ENCODE measurements at places on chromosomes 5 and 9.

- no peak for DNase-seq
Measured at GRCh38 chr9:35656831-35657545, 831 bp downstream of the RMRP start.

DNA sequence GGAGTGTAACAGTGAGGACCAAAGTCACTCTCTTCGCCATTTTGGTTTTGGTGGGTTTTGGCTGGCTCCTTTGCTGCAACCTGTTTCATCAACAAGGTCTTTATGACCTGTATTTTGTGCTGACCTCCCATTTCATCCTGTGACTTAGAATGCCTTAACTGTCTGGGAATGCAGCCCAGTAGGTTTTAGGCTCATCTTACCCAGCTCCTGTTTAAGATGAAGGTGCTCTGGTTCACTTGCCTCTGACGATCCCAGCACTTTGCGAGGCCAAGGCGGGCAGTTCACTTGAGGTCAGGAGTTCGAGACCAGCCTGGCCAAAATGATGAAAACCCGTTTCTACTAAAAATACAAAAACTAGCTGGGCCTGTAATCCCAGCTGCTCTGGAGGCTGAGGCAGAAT, 1.8 kb upstream of the CKS2 start:
- DNase-seq: no peak

- peak; percentile 41 for DNase-seq
Measured at GRCh38 chr5:150544611-150545219, 36.8 kb downstream of the NDST1 start.

DNA sequence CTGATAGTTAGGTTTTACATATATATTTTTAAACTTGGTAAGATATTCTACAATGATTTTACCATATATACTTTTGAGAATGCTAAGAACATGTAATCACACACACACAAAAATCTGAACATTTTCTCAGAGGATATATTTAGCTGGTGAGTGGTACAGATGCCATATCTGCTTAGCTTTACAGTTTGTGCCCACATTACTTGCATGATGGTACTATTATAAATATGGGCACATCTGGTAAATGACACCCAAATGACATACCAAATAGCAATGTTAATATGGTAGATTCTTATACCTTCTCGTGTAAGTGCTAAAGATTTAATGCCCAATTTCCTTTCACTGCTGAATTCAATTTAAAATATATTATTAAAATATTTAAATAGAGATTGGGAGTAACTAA, 56.6 kb downstream of the LSM11 start:
- no peak for DNase-seq

GRCh38 chr5:179319741-179320281, 25.4 kb downstream of the ADAMTS2 start:
- DNase-seq: no peak

DNA sequence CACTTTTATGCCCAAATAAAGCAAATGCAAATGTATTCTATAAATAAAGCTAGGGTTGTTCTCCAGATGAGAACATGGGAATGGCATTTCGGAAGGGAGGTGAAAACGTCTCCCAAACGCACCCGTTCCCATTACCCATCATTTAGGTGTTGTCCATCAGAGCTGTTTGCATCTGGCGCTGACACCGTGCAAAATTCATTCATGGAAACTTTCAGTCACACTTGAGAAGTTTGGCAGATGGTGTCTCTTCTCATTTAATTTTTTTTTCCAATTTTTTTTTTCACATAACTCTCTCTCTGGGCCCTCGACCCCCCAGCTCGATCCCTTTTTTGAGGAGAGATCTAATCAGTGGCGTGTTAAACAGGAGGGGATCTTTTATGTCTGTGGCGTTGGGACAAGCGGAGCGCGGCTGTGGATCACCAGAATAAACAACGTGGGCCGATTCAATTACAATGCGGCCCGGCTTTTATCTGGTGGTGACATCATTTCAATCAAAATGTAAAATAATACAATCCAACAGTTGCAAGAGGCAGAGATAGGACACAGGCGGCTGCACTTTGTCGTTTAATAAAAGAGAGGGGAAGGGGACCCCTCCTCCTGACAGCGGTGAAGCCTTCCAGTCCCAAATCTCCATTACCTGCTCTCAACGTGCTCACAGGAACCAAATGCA, 246.1 kb upstream of the IRX4 start:
- no peak for DNase-seq

DNA sequence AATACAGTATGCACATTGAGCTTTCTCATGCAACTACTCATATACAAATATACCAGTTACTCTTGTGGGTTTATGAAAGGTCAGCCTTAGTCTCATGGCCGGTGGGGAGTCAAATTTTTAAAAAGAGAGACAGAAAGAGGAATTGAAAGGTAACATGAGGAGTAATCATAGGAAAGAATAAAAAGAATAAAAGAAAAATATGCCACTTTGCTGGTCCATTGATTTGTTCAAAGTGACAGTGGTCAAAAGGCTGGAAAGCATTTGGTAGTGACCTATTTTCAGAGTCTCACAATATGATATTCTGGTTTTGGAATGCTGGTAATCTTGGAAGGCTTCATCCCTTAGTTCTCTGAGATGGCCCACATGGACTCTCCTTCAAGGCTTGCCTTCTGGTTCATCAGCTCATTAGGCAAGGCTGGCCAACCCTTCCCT, 67.0 kb downstream of the ZNF366 start:
- DNase-seq: no peak

DNA sequence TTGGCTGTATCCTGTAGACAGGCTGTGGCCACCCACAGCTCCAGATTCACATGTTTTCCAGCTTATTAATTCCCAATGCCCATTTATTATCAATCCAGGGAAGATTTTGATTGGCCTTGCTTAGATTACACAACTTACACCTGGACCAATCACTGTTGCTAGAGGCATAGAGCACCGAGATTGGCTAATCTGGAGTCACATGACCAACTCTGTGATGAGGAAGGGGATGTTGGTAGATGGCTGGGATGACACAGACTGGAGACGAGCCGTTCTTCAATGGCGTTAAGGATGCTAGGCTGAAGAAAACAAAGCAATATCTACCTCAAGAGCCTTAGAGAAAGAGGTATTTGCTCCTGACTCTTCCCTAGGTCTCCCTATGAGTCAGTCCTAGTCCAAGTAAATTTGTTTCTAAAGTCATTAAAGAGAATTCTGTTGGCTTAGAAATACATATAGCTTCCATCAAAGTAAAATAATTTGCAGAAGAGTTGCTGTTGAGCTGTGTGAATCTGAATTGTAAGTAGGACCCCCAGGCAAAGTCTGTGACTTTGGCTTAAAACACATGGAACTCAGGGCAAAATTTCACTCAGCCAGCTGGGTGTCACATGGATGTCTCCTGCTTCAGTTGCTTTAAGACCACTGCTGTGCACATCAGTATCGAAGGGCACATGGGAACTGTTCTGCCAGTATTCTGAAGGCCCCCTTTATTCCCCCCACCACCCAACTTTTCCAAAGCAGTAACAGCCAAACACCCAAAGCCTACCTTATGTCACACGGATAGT, 326.4 kb upstream of the KLF4 start:
- DNase-seq: no peak

- DNase-seq: no peak
Measured at GRCh38 chr9:32455738-32456137, 70.3 kb downstream of the RIGI start.

DNA sequence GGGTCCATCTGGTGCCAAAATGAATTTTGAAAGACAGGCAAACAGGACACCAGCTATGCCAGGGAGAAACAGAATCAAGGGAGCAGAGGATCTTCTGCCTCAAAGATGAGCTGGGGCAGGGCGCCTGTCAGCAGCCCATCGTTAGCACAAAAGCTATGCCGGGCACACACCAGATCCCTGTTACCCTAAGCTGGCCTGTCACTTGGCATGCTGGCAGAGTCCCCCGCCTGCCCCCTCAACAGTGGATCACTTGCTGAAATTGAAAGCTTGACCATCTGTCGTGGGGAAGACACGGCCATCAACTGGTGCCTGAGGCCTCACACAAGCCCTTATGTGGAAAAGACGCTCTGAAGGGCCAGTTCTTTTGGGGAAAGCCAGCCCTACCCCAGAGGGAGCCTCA, 256.4 kb downstream of the EBF1 start:
- no peak for DNase-seq

GRCh38 chr5:23703940-23704855, 196.8 kb downstream of the PRDM9 start:
- no peak for DNase-seq

GRCh38 chr9:115063058-115063845, 54.7 kb downstream of the TNC start:
- DNase-seq: no peak

DNA sequence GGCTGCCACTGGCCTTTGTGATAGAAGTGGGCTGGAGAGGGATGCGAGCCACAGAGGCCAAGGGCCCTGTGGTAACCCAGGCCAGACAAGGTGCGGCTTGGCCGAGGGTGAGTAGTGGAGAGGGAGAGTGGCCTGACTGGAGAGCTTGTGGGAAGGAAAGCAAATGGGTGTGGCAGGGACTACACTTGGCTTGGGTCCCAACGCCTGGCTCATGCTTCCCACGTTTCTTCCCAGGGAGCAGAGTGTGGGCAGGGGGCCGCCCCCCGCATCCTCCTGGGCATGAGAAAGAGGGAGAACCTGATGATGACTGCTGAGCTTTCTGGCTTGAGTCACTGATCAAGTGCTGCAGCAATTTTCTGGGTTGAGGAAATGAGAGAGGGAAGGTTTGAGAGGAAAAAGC, 95.7 kb downstream of the ANKH start:
- no peak for DNase-seq

GRCh38 chr9:3906437-3907213, 380.8 kb upstream of the RFX3 start:
- DNase-seq: no peak

- no peak for DNase-seq
Measured at GRCh38 chr5:113043491-113043931, 66.9 kb downstream of the DCP2 start.

GRCh38 chr5:100838048-100838473, 65.0 kb downstream of the ST8SIA4 start:
- DNase-seq: no peak

DNA sequence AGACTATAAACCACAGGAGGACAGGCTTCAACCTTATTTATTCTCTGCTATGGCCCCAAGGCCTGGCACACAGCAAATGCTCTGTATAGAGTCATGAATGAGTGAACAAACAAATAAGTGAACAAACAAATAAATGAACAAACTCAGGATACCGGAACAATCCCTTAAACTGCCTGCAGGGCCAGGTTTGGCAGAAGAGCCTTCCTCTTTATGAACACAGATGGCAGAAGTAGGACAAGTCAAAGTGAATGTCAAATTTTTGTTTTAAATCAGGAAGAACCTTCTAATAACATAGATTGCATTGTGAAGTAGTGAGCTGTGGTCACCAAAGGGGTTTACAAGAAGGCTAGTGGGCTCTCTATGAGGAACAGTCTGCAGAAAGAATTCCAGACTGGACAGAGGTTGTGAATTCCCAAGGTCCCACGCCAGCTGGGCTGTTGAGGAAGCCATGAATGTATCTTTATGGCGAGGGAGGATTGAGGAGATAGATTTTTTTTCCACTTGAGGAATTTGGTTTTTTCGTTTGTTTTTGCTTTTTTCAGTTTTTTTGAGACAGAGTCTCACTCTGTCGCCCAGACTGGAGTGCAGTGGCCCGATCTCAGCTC, 30.3 kb upstream of the STING1 start:
- no peak for DNase-seq

- DNase-seq: no peak
Measured at GRCh38 chr5:40784027-40784653, 14.0 kb downstream of the PRKAA1 start.

- DNase-seq: no peak
Measured at GRCh38 chr9:14524873-14525515, 168.2 kb downstream of the ZDHHC21 start.

DNA sequence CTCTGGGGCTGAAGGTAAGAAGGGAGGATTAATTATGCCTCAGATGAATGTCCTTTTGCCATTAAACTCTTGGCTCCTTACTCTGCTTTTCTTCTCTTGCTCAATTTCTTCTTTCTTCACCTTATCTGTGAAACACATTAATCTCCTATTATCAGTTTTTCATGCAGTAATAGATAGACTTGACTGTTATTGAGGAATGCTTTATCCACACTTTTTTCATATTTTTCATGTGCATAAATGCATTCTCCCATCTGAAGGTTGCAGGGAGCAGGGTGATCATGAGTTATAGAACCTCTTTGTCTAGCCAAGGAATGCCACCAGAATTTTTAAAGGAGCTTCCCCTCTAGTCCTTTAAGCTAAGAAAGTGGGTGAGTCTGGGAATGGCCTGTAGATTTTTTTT, 66.4 kb upstream of the CD180 start:
- no peak for DNase-seq

- DNase-seq: no peak
Measured at GRCh38 chr9:121463026-121463807, 36.4 kb downstream of the GGTA1 start.

GRCh38 chr5:16437977-16438376, 27.6 kb downstream of the ZNF622 start:
- no peak for DNase-seq

GRCh38 chr9:27059907-27060306, 49.1 kb upstream of the TEK start:
- no peak for DNase-seq

DNA sequence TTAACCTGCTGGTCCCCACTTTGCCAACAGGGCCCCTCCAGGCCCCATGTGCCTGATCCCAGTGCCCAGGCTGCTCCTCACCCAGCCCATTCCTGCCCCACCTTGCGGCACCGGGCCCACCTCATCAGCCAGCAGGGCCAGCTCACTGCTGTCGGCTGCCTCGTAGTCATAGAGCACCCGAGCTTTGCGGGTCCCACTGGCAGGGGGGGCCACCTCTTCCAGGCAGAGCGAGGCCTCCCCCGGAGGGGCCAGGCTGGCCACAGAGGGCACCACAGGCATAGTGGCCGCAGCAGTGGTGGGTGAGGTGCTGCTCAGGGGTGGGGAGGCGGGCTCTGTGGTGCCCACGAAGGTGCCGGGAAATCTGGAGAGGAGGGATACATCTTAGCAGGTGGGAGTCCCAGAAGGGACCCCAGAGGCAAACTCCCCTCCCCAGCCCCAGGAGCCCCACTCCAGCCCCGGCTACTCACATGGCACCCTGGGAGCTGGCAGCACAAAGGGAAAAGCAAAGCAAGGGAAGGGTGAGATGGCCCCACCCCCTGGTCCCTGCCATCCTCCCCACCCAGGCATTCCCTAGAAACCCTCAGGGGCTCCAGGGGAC, 19.0 kb downstream of the SH3GLB2 start:
- DNase-seq: no peak

- DNase-seq: no peak
Measured at GRCh38 chr5:11496137-11496719, 408.0 kb downstream of the CTNND2 start.

Measured in activated T-helper 2 cell treated with anti-CD3 and anti-CD28 coated beads, Interferon-gamma antibody, Interleukin-2, Interleukin-4, amounts not matched to agents 10 μg/mL and 5 μg/mL and 100 μg/mL, durations not matched to agents 14 hours and 24 hours and 36 hours (primary cell).